ENCODE measurements at places on chromosomes 13 and 19.
A peak's percentile ranks its signal among the peaks of the same experiment; 100 is the strongest.

- DNase-seq, result no peak
Observed at GRCh38 chr13:33757713-33758112, 60.2 kb upstream of the RFC3 start.

DNA sequence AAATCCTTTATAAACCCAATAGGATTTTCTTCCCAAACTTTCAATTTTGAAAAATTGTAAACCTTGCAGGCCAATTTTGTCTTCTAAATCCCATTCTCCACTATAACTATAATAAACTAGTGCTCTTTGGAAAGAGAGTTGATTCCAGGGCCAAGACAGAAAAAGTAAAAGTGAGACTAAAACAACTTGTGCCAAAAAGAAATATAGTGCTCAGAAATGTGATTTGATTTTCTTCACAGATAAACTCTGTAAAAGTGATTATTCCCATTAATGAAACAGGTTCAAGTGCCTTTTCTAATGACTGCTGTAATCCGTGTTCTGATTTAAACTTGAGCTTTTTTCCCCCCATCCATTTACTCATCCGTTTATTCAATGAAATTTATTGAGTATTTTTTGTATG, 1831.1 kb downstream of the SLITRK5 start:
- no peak for DNase-seq

GRCh38 chr13:79196366-79196765, 209.7 kb downstream of the RBM26 start:
- no peak for DNase-seq

DNA sequence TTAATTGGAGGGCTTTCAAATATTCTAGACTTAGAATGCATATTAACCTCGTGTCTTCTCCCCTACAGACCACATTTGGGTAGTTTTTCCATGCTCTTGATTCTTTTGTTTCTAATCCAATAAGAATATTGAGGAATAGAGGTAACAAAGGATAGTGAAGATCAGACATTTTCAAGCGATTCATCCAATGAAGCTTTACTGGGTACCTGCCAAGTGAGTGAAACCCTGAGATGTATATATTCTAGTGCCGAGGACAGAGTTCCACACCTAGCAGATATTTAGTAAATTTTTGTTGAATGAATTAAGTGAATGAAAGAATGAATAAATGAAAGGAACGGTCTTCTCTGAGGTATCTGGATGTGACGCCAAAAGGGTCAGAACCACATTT, 442 bp upstream of the RFC3 start:
- no peak for DNase-seq

GRCh38 chr13:74114641-74115040, 19.6 kb downstream of the KLF12 start:
- DNase-seq, result no peak

GRCh38 chr13:110944968-110945927, 30.4 kb upstream of the ANKRD10 start:
- DNase-seq, result no peak

- no peak for DNase-seq
Observed at GRCh38 chr19:16895467-16896145, 6.8 kb downstream of the F2RL3 start.

DNA sequence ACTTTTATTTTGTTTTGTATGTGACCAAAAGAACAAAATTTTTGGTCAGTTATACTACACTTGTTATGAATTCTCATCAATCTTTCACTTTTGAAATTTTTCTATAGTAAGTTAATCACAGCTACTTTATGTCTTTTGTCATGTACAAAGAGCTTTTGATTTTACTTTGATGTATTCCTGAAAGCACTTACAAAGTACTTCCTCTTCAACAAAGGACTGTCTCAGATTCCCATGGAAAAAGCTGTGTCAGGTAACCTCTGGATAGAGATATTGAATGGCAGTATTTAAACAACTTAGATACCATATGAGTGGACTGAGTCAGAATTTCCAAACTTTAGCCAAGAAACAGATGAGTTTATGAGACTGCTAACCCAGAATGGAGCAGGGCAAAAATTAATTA, 689.3 kb upstream of the ATXN8OS start:
- DNase-seq, result no peak

GRCh38 chr13:99347335-99347878, 40.2 kb upstream of the GPR183 start:
- DNase-seq, result no peak

- peak; percentile 56 for DNase-seq
Observed at GRCh38 chr19:58317476-58318072, 9.2 kb upstream of the ZSCAN22 start.

- no peak for DNase-seq
Observed at GRCh38 chr13:76326343-76326742, 559.9 kb downstream of the KCTD12 start.

DNA sequence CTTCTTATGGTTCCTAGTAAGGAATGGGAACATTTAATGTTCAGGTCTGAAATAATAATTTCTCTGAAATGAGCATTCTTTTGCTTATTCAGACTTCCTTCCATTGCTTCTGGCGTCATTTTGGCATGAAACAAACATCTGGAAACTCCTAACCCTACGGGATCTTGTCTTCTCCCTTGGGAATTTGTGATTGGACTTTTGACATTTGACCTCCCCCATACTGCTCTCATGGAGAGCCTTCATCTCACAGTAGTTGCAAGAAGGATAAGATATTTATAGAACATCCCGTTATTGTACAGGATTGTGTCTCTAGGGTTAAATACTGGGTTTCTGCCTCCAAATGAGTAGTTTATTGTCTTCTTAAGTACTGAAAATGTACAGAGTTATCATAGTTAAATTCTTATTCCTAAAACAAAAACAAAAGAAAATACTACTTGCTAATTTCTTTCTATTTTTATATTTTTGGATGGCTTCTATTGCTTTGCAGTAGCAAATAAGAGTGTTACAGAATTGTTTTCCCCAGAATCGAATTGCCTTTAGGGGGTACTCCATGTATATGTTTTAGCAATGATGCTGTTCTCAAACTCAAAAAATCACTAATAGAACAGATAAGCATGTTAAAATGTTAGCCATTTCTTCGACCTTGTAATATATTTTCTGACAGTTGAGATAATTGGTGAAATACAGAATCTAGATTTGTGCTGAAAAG, 366.8 kb downstream of the DLEU7 start:
- DNase-seq, result no peak

DNA sequence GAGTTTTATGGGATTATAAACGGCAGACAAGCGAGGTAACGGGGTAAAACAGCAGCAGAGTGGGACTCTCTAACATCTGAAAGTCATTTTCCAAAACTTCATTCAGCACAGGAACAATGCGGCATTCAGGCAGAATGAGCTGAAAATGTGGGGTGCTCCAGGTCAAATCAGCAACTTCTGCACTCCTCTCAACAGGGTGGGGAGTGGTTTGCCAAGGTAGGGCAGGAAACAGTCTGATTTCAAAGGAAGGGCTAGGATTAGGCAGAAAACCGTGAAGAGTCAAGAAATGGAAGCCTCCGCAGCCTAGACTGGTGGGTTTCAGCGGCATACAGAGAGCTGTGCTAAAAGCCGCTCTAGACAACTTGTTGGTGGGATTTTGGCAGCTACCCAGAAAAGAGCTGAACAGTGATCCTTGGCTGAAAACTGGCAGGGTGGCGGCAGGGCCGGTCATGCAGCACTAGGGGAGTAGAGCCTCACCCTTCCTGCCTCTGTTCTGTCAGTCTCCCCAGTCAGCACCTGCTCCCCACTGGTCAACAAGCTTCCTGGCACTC, 154.2 kb upstream of the KLF12 start:
- peak; percentile 9 for DNase-seq

DNA sequence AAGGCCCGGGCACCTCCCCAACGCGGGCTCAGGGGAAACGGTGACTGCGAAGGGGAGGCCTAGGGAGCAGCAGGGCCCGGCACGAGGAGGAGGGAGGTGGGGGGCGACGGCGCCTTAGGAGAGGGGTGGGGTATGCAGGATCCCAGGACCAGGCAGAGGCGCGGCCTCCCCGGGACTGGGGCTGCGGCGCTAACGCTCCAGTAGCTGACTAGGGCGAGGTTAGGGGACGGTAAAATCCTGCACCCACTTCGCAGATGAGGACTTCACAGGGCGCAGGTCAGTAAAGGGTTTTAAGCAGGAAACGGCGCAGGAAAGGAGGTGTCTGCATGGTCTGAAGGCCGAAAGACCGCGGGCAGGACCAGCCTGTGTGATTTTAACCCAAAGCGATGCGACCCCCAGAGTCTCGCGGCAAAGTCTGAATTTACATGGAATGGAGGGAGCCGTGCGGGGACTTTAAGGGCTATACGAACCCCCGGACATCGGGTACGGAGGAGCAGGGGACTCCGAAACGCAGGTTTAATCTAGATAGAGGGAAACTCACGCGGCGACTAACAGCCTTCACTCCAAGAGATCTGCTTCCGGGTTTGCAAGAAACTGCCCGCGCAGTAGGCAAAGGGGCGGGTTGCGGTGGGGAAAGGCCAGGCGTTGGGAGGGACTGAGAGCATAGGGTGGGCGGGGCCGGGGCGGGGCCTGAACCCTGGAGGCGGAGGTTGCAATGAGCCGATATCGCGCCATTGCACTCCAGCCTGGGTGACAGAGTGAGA, at the start of gene ZNF665:
ZNF665 (minus strand) TSS at position 588 of the 764 bp plus-strand sequence. CDS start 10,460 bp downstream, outside the sequence.
- peak; percentile 74 for DNase-seq

GRCh38 chr13:103598671-103599070, 532.5 kb upstream of the SLC10A2 start:
- no peak for DNase-seq

GRCh38 chr13:112928020-112928971, 40.7 kb upstream of the MCF2L start:
- DNase-seq, result no peak

- DNase-seq, result no peak
Observed at GRCh38 chr19:34228347-34228746, 26.0 kb upstream of the GARRE1 start.

DNA sequence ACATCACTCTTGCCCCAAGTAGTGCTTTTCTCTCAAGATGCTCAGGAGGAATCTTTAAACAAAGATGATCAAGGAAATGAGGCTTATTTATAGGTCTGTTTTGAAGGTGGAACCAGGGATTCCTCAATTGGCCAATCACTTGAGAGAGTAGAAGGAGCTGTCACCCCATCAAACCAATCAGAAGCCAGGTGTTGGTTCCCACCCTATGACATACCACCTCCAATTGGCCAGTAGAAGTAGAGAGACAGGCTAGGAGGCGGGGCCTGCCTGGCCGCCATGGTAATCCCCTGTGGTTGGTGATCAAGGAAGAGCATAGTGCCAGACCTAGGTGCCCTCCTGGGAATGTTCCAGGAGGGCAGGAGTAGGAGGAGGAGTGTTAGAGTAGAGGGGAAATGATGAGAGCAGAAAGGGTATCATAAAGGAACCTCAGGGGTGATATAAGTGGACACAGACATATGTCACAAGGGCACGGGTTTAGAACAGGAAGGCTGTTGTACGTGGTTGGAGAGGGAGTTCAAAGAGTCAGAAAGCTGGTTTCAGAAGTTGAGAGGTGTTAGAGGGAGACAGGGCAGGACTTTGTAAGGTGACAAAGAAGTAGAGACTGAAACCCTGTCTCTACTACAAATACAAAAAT, 10.5 kb downstream of the PMIS2 start:
- no peak for DNase-seq

DNA sequence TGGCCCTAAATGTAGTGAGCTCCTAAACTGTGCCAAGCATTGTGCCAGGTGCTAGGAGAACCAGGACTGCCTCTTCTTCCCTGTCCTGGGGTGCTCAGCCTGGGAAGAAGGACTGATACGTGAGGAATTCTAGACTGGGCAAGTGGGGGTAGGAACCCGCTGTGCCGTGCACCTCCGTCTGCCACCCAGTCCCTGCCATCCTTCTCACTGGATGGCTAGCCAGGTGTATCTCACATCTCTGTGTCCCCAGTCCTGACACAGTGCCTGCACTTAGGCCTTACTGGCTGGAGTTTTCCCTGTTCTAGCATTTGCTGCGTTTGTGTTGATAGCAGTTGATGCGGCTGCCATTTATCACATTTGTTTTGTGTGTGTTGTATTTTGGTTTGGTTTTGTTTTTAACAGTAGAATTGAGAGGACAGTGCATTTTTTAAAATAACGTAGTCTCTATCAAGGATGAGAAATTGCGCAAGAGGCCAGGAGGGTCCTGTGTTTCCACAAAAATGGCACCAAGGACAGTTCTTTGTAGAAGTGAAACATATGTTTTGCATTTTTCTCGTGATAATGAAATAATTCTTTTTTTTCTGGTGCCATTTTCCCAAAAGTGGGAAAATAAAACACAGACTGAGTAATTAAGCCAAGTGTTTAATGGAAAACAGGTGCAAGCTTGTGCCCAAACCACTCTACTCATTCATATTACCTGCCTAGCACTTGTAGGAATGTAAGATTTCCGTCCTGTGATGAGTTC, 4.7 kb upstream of the GPR183 start:
- no peak for DNase-seq

DNA sequence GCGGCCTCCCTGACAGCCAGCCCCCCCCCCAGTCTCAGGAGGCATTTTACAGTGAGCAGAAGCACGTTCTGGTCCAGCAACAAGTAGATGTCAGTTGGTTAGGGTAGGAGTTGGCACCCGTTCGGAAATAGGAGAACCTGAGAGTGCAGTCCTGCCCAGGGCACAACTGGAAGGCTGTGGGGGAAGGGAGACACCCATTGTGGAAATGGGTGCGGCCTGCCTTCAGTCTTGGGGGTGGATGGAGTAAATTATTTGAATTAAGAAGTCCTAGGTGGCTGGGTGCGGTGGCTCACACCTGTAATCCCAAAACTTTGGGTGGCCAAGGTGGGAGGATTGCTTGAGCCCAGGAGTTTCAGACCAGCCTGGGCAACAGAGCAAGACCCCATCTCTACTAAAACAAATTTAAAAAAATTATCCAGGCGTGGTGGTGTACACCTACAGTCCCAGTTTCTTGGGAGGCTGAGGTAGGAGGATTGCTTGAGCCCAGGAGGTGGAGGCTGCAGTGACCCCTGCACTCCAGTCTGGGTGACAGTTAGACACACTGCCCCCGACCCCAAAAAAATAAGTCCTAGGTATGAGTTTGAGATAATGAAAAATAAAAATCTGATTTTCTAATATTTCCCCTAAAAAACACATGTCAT, 1.2 kb downstream of the CIRBP start:
- no peak for DNase-seq

GRCh38 chr13:60755380-60756163, 358.6 kb downstream of the TDRD3 start:
- no peak for DNase-seq

GRCh38 chr13:112346899-112347229, 29.3 kb upstream of the SPACA7 start:
- no peak for DNase-seq

- no peak for DNase-seq
Observed at GRCh38 chr19:58518256-58519086, 1.1 kb downstream of the ZBTB45 start.

DNA sequence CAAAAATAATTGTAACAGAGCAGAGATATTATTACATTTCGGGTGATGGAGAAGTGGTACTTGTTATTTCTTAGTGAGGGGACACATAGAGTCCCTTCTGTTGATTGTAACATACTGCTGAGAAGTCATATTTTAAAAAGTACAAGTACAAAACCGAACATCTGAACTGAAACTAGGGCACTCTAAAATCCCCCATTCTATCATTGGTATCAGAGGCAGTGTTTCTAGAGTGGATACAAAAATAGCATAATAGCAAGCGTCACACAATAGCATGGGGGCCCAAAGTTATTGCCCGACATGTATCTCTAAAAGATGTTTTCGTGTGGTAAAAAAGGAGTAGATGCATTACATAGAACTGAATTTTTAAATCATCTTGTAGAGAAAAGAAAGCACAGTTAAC, 502.1 kb upstream of the SLC10A2 start:
- DNase-seq, result no peak

Measured in nephron progenitor cell (in vitro differentiated cells).